ENCODE measurements at places on chromosomes 5 and 9.

DNA sequence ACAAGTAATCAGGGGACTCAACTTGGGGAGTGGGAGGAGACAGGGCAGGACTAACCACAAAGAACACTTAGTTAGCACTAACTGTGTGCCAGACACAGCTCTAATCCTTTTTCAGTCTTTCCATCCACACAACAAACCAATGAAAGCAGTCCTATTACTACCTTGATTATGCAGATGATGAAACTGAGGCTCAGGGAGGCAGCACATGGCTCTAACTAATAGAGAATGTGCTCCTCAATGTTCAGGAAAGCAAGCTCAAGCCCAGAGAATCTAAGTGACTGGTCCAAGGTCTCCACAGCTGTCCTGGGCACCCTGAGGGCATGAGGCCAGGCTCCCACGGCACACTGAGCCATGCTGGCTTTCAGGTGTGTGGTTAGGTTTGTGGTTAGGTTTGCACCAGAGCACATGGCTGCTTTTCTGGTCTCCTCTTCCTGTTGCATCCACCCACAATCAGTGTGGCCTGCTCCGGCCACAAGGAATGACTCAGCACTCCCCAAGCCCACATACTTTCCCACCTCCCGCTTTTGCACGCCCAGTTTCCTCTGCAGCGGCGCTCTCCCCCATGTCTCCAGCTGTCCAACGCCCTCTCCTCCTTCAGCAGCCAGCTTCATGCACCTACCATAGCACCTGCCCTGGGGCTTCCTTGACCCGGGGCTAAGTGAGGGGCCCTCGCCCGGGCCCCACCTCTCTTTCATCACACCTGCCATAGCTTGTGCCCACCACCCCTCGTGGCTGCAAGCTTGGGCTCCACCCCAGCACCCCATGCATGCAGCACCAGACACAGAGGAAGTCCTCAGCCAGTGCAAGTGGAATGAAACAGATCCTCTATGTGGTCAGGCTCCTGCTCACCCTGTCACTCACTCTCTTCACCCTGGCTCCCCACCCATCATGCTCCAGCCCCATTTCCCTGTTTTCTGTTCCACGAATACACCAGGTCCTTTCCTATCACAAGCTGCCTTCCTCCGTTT, 133.1 kb downstream of the GABBR2 start:
- no peak for DNase-seq

- DNase-seq = no peak
Measured at GRCh38 chr5:104355350-104355749, 792.8 kb upstream of the NUDT12 start.

DNA sequence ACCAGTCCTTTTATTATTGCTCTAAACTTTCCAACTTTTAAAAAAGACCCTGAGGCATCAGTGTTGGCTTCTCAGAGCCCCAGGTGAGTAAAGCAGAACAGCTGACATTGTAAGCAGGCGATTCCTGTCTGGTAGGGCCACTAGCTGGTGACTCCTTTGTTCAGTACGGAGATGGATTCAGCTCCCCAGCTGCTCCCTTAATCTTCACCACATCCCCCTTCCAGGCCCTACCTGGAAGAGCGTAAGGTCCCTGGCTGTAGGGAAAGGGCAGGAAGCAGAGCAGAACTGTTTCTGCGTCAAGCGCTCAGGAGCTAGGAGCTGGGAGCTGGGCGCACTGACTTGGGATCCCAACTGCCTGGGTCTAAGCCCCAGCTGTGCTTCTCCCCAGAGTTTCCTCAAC, 203.7 kb upstream of the TAS2R1 start:
- no peak for DNase-seq

DNA sequence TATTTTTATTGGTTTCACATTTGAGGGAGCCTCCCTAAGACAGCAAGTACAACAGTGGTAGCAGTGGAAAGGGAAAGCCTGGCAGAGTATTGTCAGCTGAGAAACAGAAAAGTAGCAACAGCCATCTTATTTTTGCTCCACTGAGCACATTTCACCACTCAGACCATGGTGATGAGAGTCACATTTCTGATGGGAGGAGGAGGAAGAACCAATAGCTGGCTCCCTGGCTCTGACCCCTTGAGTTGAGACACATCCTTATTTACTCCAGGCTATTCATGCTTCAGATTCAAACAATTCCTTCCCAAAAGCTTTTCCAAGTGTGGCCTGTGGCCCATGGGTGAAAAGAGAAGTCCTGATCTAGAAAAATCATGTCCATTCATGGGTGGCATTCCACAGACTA, 236.3 kb downstream of the ARHGAP26 start:
- DNase-seq = no peak

- DNase-seq = no peak
Measured at GRCh38 chr9:4750023-4750673, 9.1 kb upstream of the AK3 start.

Measured in 8988T (cell line).